ENCODE measurements at places on chromosomes 4 and X.

DNA sequence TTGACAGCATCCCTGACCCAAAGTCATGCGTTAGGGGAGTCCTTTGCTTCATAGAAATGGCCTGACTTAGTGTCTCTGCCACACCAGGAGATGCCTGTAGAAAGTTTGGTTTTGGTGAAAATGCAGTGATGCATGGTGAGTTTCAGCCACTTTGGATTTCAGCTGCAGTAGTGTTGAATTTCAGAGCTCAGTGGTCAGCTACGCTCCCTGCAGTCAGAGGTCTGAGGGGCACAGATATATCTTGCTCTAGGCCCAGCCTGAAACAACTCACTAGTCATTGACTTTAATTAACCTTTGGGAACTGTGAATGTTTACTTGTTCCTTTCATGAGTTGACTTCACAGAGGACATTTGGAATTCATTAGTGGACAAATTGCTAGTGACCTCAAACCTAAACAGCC, 17.5 kb downstream of the RBMX2 start:
- DNase-seq: no peak

DNA sequence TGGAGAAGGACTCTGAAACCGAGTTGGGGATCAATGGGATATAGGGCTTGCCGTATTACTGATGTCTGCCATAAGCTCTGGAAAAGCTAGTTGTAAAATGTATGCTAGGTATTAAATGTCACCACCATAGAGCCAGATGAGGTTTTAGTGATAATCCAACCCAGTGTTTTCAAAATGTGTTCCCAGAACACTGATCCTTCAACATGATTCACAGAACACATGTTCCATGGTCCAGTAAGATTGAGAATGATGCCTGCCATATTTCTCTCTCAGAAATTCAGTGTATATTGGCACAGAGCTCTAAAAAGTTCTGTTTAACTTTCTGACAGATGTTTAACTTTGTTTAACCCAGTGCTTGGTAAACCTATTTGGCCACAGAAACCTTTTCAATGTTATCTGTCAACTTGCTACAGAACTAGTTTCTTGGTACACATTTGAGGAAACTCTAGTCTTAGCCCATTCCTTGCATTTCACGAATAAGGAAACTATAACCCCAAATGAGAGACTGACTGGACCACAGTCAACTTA, 160.2 kb downstream of the PALLD start:
- no peak for DNase-seq

DNA sequence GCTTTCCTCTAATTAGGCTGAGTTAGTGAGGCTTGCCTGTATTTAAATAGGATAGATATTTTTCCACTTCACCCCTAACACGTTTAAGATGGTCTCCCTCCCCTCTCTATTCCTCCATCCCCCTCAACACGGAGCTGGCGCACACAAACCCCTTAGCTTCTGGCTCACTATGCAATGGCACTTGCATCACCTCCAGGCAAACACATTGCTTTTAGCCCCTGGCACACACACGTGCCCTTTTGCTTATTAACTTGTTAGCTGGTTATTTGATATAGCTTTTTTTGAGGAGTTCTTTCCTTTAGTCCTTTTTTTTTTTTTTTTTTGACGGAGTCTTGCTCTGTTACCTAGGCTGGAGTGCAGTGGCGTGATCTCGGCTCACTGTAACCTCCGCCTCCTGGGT, 94.3 kb downstream of the HDAC8 start:
- no peak for DNase-seq

DNA sequence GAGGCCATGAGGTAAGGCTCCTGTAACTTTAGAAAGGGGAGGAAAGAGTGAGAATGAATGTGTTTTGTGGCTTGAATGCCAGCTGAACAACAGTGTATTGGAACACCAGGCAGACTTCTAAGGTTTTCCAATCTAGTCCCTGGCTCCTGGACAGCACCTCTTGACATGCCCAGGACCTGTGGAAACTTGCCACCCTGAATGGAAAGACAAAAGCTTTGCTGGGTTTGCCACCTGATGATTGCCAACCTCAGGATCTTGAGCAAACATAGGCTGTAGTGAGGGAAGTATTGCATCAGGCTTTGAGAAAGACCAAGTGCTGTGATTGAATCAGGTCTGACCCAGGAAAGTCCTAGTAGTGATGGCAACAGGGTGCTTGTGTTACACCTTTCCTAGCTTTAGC, 1393.1 kb upstream of the DIAPH2 start:
- no peak for DNase-seq

GRCh38 chr4:3759236-3759635, 6.9 kb upstream of the ADRA2C start:
- no peak for DNase-seq

- DNase-seq: no peak
These were observed 157.5 kb upstream of the SMIM31 start for GRCh38 chr4:164596318-164596878.

GRCh38 chr4:67288964-67289363, 256.3 kb downstream of the CENPC start:
- DNase-seq: no peak

GRCh38 chr4:78766026-78766425, 10.1 kb upstream of the BMP2K start:
- no peak for DNase-seq

- no peak for DNase-seq
These were observed 16.7 kb downstream of the PAGE4 start for GRCh38 chrX:49845701-49846403.

DNA sequence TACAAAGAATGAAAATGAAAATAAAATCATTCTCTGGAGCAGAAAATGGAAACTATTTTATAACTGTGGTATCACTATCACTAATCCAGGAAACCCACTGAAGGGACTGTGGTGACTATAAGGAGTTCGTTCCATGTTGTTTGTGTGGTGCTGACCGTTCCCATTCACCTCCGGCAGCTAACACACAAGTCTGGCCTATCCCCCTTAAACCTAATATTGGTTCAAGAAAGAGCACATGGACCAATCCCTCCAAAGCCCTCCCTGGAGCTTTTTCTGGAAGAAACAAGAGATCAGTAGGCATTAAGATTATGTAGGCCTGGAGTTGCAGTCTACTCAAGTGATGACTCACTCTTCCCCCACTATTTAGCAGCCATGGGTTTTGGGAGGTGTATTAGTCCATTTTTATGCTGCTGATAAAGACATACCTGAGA, 25.9 kb upstream of the FAM241A start:
- no peak for DNase-seq

DNA sequence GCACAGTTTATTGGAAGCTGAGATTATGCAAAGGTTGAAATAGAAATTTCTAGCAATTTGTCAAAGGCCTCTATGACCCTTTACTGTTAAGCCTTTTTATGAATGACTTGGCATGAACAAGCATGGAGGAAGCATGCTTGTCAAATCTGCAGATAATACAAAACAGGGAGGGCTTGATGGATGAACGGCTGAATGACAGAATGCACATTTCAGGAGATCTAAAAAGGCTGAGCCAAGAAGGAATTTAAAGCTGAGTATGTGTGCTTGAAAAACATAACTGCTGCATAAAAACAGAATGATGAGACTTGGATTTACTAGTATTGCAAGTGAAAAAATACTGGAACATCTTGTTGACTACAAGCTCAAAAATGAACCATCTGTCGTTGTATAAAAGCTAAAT, 29.0 kb upstream of the UBE2K start:
- DNase-seq: no peak

- DNase-seq: no peak
These were observed 329.4 kb downstream of the HNRNPD start for GRCh38 chr4:82044141-82044993.

DNA sequence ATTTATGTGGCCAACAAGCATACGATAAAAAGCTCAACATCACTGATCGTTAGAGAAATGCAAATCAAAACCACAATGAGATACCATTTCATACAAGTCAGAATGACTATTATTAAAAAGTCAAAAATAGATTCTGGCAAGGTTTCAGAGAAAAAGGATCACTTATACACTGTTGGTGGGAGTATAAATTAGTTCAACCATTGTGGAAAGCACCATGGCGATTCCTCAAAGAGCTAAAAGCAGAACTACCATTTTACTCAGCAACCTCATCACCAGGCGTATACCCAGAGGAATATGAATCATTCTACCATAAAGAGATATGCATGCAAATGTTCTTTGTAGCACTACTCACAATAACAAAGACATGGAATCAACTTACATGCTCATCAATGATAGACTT, 478.7 kb upstream of the GALNTL6 start:
- DNase-seq: no peak

- DNase-seq: no peak
These were observed 4.0 kb upstream of the ABLIM2 start for GRCh38 chr4:8162625-8163024.

DNA sequence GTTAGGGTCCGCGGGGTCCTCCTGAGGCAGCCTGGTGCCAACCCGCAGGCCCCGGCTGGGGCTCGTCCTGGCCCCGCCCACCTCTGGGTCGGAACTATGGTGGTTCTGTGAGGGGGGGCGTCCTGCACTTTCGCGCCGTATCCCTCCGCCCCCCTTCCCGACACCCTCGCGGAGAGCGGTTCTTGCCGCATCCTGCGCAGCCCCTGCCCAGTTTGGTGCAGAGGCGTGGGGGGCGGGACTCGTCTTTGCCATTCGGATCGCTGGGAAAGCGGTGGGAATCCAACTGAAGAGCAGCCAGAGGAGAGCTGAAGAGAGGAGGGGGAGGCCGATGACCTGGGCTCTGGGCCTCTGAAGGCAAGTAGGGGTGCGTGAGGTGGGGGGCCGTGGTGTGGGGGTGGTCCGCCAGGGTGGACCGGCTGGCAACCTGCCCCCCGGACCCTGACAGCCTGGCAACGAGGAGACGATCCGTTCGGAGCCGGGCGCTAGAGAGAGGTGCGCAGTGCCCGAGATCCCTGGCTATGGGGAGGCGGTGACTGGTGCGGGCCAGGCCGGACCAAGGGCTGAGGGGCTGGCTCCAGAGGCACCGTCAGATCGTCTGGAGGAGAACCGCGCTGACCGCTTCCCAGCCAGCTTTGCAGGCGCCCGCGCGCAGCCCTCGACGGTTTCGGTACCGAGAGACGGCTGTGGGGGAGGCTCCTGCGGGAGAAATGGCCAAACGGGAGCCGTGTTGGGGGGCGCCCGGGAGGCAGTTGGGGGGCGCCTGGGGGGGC, at the start of gene GPRASP1:
TSS of gene GPRASP1 (plus strand) at position 242 of the 770 bp plus-strand sequence. CDS start 2,431 bp downstream, outside the sequence.
- DNase-seq: no peak

GRCh38 chrX:46642145-46642544, 68.6 kb downstream of the CHST7 start:
- DNase-seq: no peak

DNA sequence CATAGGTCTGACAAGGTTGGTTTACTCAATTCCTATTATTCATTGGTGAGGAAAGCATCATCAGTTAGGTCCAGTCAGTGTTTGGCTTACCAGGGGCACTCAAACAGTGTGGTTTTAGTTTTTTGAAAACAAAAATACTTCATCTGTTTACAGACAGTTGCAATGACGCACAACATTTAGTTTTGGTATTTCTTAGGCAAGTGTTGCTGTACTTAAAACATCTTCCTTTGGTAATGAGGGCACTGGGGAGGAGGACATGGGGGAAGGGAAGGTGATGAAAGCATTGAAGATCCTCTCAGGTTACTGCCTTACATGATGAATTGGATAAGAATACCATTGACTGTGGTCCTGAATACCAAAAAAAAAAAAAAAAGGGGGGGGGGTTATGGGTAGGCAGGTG, 93.7 kb upstream of the MAOA start:
- DNase-seq: no peak

DNA sequence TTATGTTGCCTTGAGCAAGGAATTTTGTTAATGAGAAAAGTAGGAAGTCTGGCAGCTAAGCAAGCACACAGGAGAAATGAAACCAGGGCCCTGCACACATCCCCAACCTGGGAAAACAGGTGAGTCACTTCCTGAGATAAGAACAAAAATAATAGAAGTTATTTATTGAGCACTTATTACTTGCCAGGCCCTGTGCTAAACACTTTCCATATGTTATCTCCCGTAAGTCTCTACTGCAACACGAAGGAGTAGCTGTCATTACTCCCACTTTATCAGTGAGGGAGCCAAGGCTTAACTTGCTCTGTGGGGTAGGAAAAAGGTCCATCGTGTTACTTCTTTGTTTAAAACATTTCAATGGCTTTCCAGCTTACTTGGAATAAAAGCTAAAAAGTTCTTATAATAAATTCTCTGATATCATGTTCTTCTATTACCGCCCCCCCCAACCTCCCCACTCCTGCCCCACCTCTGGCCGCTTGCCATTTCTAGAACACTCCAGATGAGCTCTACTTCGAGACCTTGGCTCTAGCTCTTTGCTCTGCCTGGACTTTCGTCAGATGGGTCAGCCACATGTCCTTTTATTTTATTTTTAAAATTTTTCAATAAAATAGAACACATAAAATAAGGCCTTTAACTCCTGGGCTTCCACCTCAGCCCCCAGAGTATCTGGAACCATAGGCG, 36.3 kb upstream of the PLAC8 start:
- no peak for DNase-seq

GRCh38 chr4:55411621-55412020, 15.9 kb downstream of the TMEM165 start:
- no peak for DNase-seq

DNA sequence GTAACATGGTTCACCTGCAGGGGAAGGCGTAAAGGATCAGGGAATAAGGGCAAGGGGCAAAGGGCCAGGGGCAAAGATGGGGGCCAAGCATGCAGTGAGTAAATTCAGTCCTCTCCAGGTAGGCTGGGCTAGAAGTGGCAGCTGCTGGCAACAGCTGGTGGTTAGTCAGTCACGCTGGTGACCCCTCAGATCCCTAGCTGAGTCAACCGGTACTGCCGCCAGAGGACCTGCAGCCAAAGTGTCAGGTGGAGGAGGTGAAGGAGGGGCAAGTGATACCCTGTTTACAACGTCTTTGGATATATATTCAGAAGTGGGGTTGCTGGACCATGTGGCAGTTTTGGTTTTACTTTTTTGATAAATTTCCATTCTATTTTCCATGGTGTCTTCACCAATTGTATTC, 24.6 kb upstream of the NAP1L2 start:
- DNase-seq: no peak

GRCh38 chrX:97045470-97045869, 161.8 kb downstream of the RPA4 start:
- no peak for DNase-seq

GRCh38 chr4:16126714-16127113, 42.9 kb upstream of the PROM1 start:
- no peak for DNase-seq

GRCh38 chr4:173057442-173057841, 111.2 kb upstream of the GALNT7 start:
- DNase-seq: no peak

Measured in stimulated activated CD4-positive, alpha-beta T cell treated with anti-CD3 and anti-CD28 coated beads, TNF-alpha, amount 100 ng/mL, for 24 hours (primary cell).